ENCODE measurements at places on chromosomes 11 and 22. TPM values are rescaled to one million over a fixed set of nuclear protein-coding genes. Genes with fewer than 3 reads are reported as not detected.

HTR3B gene
- total RNA-seq: not detected

MPZL2 gene
- 2.9 TPM for total RNA-seq

OR10A2 gene
- not detected for total RNA-seq

PTPRJ gene
- total RNA-seq: 0.09 TPM

VSIG10L2 gene
- total RNA-seq: 0.09 TPM

APOA4 gene
- not detected for total RNA-seq

SPTBN2 gene
- 12.6 TPM for total RNA-seq

MOGAT2 gene
- total RNA-seq: 0.09 TPM

RGL4 gene
- total RNA-seq: not detected
